ENCODE measurements at places on chromosomes 2 and 18.

DNA sequence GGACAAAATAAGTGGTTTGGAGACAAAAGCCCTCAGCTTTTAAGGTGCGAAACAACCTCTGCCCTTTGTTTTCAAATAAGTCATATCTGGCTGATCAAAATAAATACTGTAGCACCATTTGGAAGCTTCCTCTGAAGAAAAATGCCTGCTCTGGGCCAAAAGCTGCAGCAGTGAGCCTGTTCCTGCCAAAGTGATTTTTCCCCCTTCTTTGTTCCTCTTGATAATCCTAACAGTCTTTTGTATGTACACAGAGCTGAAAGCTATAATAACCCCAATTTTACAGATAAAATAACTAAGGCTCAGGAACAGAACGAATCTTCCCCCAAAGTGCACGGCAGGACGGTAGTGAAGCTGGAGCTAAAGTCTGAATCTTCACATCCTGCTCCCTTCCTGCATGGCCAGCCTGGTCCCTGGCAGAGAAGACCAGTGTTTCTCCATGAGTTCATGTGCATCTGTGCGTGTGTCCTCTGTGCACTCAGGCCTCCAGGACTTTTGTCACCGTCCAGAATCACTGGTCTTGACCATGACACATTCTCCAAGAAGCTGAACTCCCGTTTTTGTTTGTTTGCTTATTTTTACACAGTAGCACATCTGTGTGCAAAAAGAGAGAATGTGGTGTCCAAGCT is 2114.1 kb upstream of the PIK3C3 start:
- DNase-seq = no peak

- DNase-seq = no peak
Measured at GRCh38 chr2:203379156-203379555, 51.0 kb downstream of the ABI2 start.

- DNase-seq = no peak
Measured at GRCh38 chr2:195649629-195650190, 7.3 kb upstream of the SLC39A10 start.

DNA sequence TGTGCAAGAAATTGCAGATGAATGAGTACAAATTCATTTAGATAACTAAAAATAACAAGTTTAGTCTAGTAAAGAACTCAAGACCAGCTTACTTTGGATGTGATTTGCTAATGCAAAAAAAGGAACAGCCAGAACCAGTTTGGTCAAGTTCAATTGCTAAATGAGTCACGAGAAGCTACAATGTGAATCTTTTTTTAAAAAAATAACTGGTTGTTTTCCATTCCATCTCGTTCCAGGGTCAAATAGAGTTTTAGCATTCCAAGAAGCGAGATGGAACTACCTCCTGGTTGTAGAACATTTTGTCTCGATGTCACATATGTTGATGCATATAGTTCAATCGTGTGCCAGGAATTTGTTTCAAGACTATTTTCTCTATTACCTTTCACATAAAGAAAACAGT is 65.0 kb upstream of the IKZF2 start:
- no peak for DNase-seq

GRCh38 chr2:100423631-100424030 is 6.2 kb upstream of the CHST10 start:
- no peak for DNase-seq

Measured in AML-193 (cell line).